ENCODE measurements at places on chromosomes 7 and 10.

DNA sequence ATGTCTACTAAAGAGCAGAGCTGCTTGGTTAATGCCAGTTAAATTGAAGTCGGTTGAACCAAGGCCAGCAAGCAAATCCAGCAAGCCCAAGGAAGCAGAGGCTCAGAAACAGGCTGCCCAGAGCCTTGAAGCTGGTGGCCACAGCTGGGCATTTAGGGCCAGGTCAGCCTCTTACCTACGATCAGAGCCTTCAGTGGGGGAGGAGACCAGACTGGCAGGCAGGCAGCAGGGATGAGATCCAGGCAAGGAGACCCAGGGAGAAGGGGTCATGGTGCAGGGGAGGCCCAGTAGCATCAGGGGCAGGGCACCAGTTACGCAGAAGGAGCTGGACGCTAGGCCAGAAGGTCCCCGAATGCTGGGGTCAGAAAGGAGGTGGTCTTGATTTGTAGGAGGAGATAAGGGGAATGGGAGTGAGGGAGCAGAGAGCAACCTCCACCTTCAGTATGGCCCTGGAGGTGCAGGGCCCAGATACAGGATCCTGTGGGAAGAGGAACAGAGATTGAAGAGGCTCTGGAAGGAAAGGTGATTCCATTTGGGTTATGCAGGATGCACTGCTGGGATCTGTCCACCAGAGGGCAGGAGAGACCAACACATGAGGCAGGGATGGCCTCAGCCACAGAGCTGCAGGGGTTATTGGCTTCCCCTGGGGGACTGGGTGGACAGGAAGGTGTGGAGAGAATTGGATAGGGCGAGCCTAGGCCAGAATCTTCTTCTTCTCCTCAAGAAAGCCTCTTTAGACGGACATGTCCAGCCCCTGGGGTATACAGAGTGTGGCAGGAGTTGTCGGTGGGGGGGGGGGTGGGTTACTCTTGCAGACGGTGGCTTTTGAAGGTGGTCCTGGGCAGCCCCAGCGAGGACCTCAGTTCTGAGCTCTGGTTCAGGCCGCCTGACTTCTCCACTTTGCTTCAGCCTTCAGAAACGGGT lies 132.6 kb upstream of the PODXL start:
- peak; percentile 65 for DNase-seq

DNA sequence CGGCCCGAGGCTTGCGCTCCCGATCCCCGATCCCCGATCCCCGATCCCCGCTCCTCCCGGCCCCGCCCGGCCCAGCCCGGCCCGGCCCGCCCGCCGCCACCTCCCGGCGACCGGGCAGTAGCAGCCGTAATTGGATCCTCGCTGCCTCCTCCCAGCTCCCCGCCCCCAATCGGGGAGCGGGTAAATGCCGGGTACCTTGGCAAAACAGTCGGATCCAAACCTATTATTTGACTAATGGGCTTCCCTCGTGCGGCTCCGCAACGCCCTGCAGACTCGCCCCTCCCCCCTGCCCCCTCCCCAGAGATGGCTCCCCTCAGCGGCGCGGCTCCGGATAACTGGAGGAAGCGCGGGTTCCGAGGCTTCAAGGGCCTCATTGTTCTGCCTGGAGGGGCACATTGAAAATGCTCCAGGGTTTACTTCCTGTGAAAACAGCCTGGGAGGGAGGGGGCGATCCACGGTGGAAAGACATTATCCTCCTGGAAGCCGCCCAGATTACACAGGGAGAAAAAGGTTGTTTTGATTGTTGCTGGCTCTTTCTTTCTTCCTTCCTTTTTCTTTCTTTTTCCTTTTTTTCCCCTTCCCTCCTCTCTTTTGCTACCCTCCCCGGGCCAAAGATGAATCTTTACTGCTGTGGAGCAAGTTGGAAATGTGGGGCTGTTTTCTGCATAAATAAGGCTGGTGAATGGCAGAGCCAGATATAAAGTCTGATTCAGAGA lies 94.7 kb upstream of the ZMIZ1 start:
- peak; percentile 49 for DNase-seq

- DNase-seq = no peak
Observed at GRCh38 chr10:131788386-131788785, 112.4 kb upstream of the PPP2R2D start.

DNA sequence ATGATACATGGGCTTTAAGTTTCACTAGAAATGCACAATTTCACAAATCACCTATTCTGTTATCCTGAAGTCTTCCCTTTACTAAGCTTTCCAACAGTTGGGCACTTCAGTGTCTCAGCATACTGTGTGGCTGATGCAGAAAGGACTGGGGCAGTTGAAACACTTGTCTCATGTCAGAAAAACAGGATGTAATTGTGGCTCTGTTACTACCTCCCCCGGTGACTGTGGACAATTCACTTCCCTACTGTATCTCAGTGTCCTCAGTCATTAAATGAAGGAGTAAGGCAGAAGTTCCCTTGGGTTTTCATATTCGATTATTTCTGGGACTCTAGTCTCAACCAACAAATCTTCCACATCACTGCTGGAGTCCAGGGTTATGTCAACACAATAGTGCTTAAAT lies 17.9 kb downstream of the ANKRD22 start:
- peak; percentile 21 for DNase-seq

GRCh38 chr7:2069472-2069860 lies 163.3 kb downstream of the MAD1L1 start:
- DNase-seq = no peak

DNA sequence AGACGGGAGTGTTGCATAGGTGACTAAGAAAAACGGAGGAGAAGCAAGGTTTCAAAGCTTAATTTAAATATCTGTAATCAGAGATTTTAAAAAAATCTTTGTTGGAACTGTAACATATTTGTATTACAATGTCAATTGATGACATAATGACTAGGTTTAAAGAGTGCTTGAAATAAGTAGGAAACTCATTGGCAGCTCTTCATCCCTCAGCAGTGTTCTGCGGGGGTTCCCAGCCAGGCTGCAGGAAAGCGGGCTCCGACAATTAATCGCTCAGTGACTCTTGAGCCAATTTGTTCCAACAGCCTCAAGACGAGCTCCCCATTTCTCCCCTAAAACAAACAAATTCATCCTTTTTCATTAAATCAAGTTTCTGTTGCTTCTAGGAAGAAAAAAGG lies 22.6 kb downstream of the CPXM2 start:
- no peak for DNase-seq

DNA sequence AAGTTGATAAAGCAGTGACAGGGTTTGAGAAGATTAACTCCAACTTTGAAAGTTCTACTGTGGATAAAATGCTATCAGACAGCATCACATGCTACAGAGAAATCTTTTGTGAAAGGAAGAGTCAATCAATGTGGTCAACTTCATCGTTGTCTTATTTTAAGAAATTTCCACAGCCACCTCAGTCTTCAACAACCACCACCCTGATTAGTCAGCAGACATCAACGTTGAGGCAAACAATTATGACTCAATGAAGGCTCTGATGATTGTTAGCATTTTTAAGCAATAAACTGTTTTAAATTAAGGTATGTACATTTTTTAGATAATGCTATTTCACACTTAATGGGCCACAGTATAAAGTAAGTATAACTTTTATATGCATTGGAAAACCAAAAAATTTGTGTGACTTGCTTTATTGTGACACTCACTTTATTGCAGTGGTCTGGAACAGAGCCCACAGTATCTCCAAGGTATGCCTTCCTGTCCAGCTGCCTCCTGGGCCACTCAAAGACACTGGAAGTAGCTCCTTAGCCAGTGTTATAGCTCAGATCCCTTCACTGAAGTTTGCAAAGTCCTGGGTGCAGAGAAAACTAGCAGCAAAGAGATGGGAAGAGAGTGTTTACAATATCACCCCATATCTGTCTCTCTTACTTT lies 293.1 kb downstream of the ARHGAP12 start:
- DNase-seq = no peak

DNA sequence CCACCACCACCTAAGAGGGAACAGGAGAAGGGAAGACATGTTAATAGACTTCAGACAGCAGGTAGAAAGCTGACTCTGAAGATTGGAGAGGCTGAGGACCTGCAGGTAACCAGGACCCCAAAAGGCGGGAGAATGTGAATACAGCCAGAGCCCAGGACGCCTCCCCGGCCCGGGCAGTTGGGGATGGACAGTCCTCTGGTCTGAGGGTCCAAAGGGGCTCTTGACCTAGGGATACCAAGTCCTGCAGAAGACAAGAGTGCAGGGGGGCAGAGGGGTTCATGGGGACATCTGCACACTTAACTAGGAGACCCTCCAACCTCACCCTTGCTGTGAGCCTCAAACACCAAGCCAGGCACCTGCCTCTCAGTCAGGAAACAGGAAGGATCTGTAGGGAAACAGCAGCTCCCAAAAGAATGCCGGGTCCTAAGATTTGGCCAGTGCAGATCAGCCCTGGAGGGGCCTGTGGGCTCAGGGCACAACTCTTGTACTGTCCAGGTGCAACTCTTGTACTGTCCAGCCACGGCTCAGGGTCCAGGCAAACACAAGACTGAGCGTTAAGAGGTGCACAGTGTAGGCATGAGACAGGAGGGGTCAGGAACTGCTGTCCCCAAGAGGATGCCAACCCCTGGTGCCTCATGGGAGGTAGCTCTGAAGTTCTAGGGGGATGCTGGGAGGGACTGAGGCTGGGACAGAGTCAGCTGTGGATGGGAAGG lies 2.3 kb upstream of the STK32C start:
- no peak for DNase-seq

- DNase-seq = no peak
Observed at GRCh38 chr7:118757066-118757465, 532.6 kb downstream of the ANKRD7 start.

DNA sequence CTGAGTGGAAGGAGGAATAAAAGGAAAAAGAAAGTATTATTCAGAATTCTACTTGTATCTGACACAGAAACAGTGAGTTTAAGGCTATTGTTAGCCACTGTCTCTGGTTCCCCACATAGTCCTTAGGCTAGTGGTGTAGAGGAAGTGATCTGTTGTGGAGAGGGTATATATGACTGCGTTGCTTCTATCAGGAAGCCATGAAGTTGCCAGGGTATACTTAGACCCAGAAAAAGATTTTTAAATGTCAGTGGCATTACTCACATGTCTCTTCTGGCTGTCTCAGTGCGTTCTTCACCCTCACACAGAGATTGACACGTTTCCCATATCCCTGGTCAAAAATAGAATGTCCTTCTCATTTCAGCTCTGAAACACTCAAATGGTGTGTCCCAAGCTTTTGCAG lies 72.7 kb downstream of the SEM1 start:
- no peak for DNase-seq

DNA sequence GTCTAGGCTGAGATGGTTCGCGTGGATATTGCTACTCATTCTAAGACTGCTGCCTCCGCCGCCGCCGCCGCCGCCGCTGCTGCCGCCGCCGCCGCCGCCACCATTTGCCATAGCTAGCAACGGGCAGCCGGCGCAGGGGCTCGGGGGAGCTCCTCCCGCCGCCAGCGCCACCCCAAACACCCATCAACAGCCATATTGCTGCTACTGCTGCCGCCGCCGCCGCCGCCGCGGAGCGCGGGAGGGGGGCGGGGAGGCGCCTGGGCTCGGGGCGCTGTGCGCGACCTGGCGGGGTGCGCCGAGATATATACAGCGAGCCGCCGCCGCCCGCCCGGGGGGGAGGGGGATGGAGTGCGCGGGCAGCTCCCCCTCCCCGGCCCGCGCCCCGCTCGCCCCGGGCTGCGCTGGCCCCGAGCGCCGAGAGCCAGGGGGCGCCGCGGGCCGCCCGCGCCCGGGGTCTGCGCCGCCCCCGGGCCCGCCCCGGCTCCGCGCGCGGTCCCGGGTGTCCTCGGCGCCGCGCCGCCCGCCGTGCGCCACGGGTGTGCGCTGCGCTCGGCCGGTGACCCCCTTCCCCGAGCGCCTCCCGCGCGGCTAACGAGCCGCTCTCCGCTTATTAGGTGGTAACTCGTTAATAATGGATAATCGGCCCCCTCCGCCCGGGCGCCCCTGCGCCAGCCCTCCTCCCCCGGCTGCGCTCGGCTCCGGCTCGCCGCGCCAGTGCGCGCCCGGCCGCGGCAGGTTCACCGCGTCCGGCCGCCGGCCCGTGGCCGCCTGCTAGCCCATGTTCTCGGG lies at the start of gene KCNMA1:
Gene KCNMA1, minus strand, starts transcription at position 277 of the 789 bp plus-strand sequence.
- DNase-seq = no peak

DNA sequence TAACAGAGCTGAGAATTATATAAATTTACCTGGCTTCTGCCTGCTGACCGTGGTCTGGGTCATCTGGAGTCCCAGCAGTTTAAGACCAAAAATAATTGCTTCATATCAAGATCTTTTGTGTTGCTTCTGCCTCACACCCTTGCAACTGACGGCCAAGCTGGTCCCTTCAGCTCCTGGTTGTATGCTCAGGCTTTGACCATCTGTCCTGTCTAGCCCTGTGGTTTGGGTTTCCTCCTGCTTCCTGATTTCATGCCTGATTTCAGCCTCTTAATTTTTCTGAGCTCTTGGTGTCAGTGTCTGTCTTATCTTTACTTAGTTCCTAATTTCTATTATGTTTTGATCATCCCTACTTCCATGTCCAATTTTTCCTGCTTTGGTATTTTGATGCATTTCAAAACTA lies 87.9 kb upstream of the PLXDC2 start:
- no peak for DNase-seq

DNA sequence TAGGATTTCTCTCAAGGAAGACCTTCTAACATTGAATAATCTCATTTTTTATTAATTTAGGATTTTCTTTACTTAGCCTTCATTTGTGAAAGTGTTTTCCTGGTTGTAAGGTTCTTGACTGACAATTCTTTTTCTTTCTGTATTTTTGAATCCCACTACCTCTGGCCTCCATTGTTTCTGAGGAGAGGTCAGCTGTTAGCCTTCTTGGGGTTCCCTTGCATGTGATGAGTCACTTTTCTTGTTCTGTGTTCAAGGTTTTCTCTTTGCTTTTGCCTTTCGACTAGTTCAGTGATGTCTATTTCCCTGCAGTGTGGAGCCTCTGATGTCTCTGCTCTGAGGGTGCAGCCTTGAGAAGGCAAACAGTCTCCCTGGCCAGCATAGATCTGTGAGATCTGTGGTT lies 304.1 kb upstream of the ZNF32 start:
- no peak for DNase-seq

DNA sequence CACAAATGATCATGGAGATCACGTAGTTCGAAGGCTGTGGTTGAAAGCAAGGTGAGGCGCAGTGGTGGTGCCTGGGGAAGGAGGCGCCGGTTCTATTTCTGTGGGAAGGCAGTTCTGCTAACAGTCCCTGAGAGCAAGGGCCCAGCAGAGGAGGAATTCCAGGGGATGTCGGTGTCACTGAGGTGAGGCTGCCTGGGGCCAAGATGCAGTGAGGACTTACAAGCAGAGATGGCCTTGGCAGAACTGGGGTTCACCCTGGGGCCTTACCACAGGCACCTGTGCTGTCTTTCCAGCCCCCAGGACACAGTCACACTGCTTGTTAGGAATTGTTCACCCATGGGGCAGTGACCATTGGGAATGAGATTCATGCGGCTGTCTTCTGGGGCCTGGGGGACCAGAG lies 26.7 kb downstream of the GBX1 start:
- DNase-seq = no peak

Measured in activated CD4-positive, alpha-beta T cell treated with anti-CD3 and anti-CD28 coated beads, Interleukin-2, amount 10 ng/mL, durations not matched to agents 7 days and 5 days (primary cell).